Dermis microvascular lymphatic vessel endothelial cell (primary cell): ENCODE measurements at places on chromosomes 3 and 15. TPM values are rescaled to one million over a fixed set of nuclear protein-coding genes. Genes with fewer than 3 reads are reported as not detected.

GRCh38 chr3:27072810-27073651 is 296.2 kb downstream of the NEK10 start:
- no peak for DNase-seq

GRCh38 chr15:85168642-85169173 is 187.1 kb downstream of the PDE8A start:
- peak; percentile 45 for DNase-seq

Gene TUSC2
- 20.7 and 22.3 TPM in 2 replicates for total RNA-seq

Gene LRRIQ4
- total RNA-seq: under 0.01 TPM in 1 of 2 replicates, not detected in the other

DNA sequence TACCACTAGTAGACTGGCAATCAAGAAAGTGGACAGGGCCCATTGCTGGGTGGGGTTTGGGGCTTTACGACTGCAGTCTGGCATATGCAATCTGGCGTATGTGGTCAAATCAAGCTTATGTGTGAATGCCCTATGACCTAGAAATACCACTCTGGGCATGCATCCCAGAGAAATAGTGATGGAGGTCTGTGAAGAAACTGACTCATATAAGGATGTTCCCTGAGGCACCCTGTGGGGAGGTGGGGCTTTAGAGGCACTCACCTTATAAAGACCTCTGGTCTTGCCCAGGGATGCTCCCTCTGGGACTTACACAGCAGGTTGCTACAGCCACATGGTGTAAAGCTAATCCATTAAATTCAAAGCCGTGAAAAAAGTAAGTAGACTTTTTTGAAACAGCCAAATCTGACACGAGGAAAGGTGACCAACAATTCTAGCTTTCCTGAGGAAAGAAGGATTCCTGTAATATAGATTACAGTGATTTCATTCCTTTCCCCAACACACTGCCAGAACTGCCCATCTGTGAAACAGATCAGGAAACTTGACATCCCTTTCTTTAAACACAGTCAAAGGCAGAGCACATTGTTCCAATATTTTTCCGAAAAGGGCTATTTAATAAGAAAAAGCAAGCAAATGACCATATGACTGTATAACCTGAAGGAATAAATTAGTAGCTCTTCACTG is 13.6 kb downstream of the RARRES1 start:
- DNase-seq: peak; percentile 89

GRCh38 chr3:66428733-66429132 is 72.1 kb downstream of the LRIG1 start:
- peak; percentile 98 for DNase-seq

GRCh38 chr3:125220183-125220582 is 7.6 kb upstream of the SLC12A8 start:
- DNase-seq: no peak
